ENCODE measurements at places on chromosomes 2 and 18.

GRCh38 chr2:157433394-157433793 is 10.5 kb downstream of the CYTIP start:
- DNase-seq = no peak

DNA sequence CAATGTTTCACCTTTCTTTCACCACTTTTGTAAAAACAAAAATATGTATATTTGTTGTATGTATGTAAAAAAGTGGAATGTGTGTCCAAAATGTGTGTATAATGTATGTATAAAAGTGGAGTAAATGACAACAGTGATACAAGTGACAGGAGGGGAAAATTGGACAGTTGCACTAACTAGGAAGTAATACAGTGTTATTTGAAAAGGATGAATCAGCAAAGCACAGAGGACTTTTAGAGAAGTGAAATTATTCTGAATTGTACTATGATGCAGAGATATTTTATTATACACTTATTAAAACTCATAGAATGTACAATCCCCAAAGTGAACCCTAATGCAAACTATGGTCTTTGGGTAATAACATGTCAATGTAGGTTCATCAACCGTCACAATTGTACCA is 331.3 kb upstream of the CNTNAP5 start:
- peak; percentile 60 for DNase-seq

- DNase-seq = no peak
Observed at GRCh38 chr2:232276084-232276732, 102.3 kb upstream of the ALPP start.

DNA sequence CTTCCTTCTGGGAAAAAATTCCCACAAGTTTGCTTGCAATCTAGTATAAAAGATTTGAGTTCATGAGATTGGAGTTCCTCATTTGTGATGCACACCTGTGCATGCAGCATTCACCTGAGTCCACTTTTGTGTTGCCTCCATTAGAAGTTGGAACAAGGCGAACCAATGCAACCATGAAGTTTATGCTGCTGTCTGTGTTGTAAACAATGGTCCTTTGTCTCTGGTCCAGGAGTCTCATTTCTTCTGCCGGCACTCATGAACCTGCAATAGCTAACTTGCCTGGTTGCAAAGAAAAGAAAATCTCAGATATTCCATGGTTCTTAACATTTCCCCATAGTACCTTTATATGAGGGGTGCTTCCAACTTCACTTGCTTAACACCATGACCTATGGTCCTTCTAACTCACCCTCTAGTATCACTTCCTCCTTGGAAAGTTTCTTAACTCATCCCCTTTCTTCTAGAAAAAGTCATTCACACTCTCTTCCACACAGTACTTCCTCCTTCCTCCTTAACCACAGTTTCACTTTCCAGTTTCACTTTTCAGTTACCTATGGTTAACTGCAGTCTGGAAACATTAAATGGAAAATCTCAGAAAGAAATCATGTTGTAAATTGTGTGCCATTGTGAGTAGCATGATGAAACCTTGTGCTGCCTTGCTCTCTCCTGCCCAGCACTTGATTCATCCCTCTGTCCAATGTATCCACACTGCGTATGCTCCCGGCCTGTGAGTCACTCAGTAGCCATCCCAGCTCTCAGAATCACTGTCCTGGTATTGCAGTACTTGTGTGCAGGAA is 128.8 kb upstream of the TRIB2 start:
- peak; percentile 84 for DNase-seq

GRCh38 chr2:39234754-39235153 is 9.0 kb downstream of the CDKL4 start:
- DNase-seq = no peak

DNA sequence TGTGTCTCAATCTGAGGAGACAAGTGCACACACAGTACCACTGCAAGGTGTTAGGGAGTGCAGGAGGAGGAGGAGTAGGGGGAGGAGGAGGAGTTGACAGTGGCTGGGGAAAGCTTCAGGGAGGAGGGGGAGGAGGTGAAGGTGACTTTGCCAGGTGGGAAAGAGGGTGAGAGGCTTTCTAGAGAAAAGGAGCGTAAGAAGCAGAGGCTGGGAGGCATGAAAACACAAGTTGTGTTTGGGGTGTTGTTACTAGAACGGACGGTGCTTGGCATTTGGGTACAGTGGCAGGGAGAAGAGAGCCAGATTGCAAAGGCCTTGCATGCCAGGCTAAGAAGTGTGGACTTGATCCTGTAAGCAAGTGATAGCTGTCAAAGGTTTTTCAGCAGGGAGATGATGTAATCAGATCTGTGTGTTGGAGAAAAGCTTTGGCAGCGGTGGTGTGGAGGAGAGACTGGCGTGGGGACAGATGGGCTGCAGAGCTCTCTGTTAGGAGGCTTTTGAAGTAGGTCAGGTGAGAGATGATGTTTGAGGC is 16.2 kb downstream of the TANC1 start:
- no peak for DNase-seq

GRCh38 chr2:55805686-55806085 is 112.0 kb upstream of the PNPT1 start:
- no peak for DNase-seq

DNA sequence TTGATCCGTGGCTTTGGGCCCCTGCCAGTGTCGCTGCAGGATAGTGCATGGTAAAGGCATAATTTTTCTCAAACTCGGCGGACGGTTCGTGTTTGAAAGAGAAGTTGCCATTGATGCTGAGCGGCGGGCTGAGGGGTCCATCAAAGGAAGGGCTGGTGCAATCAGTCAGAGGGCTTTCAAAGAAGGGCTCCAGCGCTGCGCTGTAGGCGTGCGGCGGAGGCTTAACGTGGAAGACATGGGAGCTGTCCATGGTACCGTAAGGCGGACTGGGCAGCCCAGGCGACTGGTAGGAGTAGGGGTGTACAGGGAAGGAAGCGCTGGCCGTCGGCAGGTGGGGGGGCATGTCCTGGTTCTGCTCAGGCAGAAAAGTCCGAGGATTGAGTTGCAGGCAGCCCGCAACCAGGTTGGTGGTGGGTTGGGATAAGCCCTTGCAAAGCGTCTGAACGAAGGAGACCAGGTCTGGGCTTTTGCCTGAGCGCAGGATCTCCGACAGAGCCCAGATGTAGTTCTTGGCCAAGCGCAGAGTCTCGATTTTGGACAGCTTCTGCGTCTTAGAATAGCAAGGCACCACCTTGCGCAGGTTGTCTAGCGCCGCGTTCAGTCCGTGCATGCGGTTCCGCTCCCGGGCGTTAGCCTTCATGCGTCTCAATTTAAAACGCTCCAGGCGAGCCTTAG is 2.3 kb downstream of the NEUROD1 start:
- DNase-seq = peak; percentile 88

DNA sequence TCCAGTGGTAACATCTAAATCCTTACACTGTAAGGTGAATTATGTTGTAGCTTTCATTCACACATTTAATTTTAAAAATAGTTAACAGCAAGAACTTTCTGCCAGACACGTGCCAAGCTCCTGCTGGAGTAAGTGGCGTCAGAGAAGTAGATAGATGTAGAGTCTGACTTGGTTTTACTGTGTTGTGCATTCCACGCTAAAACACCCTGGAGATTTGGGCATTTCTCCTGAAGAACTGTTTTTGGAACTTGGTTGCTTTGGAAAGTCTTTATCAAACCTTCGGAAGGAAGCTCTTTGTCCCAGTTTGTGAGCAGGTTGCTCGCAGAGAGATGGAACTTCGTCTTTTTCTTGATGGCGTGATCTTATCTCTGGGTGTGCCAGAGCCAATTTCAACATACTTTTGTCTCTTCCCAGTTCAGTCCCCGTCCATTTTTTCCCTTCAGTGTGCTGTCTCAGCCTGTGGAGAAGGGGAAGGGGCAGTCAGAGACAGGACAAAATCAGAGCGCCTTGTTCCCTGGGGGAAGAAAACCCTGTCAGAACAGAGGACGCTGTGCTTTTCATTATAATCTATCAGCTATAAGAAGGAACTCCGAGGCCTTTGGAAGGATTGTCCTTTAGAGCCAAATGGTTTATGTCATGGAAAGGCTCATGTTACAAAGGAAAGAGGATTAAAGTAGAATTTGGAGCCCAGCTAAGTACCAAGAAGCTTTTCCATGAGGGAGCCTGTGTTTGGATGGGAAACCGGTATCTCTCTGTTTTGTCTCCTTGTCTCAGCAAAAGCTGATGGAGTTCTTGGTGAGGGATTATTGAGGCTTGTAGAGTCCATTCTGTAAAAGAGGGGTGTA is 18.9 kb downstream of the GRHL1 start:
- DNase-seq = no peak

- DNase-seq = no peak
Observed at GRCh38 chr2:36516136-36516870, 81.7 kb downstream of the FEZ2 start.

GRCh38 chr18:78793313-78794070 is 186.1 kb upstream of the SALL3 start:
- DNase-seq = no peak

DNA sequence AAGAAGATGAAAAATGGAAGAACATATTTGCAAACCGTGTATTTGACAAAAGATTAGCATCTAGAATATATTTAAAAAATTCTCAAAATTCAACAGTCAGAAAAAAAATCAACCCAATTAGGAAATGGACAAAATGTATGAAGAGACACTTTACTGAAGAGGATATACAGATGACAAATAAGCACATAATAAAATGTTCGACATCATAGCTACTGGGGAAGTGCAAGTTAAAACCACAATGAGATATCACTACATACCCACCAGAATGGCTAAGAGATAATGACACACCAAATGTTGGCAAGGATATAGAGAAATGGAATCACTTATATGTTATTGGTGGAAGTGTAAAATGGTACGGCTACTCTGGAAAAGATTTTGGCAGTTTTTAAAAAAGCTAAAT is 11.7 kb upstream of the NUP35 start:
- DNase-seq = no peak

GRCh38 chr2:217247476-217247875 is 387.6 kb upstream of the TNP1 start:
- no peak for DNase-seq

- DNase-seq = no peak
Observed at GRCh38 chr2:206867006-206867405, 72.3 kb upstream of the CPO start.

- DNase-seq = no peak
Observed at GRCh38 chr2:9791711-9792110, 51.6 kb upstream of the TAF1B start.

- peak; percentile 96 for DNase-seq
Observed at GRCh38 chr2:97662895-97663625, 784 bp downstream of the ACTR1B start.

DNA sequence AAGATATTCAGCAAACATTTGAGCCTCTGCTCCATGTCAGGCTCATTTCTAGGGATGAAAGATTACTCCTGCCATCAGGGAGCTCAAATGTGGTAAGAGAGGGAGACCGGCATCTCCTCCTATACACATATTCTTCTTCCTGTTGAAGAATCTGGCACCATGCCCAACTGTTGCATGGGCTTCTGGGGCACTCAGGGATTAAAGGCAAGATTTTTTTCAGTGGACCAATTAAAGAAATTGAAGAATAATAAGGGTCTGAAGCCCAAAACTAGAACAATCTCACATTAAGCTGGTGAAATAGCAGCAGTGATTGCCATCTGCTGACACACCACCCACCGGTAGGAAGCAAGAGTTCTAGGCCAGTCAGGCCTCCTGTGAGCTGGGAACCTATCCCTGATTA is 145.4 kb upstream of the LYPD6 start:
- no peak for DNase-seq

DNA sequence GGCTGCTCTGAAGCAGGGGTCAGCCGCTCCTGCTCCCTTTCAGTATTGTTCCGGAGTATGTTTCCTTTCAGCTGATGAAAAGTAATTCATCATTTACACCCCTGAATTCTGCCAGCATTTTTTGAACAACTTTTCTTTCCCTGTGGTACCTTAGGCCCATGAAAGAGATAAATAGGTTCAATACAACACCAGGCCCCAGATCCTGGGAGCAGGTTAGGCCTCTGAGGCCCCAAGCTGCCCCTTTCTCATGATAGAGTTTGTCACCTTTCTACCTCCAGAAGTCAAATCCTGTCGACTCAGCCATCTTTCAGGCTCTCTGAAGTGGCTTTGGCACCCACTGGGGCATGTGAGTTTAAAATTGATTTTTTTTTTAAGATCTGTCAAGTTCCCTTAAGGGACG is 1415.1 kb upstream of the ZEB2 start:
- DNase-seq = no peak

DNA sequence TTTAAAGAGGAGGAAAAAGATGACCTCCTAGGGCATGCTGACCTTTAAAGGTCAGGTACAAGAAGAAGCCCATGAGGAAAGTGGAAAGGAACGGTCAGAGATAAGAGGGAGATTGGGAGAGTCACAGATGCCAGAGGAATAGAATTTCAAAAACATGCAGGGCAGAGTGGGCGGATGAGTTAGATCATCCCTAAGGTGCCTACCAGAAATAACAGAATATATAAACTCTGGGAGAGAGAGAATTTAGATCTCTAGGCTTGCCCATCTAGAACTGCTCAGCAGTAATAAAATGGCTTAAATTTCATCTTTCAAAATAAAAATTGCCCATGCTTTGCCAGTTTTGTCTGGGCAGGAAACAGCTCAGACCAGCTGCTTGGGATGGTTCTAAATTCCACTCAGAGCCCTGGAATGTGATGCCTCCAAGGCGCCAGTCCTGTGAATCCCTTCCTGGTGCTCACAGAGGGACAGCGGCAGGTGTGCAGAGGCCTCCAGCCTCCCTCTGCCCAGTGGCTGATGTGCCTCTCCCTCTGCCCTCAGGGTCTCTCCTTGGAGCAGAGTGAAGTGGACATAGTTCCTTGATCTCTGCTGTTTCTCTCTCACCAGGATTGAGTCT is 130.9 kb downstream of the ANTXR1 start:
- no peak for DNase-seq

- DNase-seq = no peak
Observed at GRCh38 chr2:170829036-170829435, 12.3 kb downstream of the GAD1 start.

DNA sequence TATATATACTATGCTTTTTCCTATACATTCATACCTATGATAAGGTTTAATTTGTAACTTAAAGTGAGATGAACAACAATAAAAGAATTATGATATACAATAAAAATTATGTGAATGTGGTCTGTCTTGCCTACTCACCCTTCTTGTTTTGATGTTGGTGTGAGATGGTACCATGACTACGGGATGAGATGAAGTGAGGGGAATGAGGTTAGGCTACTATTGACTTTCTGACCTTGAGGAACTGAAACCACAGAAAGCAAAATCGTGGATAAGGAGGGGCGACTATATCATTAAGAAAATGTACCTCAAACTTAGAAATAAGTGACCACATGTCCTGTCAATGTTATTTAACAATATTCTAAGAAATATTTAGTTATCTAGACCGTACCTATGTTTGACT is 103.9 kb upstream of the PPP1CB start:
- DNase-seq = no peak

GRCh38 chr2:156653675-156654074 is 217.5 kb downstream of the GPD2 start:
- no peak for DNase-seq

DNA sequence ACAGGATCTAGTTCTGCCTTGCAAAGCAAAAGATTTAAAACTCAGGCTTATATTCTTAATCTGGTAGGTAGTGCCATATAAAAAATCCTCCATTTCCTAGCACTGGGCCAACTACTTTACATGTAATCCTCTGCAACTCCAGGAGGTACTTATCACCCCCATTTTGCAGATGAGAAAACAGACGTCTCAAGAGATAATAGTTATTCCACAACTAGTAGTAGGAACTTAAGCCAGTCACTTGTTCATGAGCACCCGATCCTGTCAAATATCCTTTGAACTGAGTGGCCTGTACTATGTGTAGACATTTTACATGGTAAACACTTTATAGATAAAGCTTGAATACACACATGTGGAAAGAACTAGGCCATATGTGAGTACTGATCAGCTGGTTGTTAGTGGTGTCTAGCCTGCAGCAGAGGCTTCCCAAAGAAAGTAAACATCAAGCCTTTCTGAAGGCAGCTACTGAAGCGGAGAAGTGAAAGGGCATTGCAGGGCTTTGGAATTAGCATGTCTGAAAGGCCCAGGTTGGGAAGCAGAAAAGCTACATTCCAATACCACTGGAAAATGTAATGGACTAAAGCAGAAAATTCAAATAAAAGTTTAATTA is 48.0 kb downstream of the NAB1 start:
- no peak for DNase-seq

All from suppressor macrophage treated with lipopolysaccharide for 1 hour (primary cell).